ENCODE measurements at places on chromosomes 4 and X.

DNA sequence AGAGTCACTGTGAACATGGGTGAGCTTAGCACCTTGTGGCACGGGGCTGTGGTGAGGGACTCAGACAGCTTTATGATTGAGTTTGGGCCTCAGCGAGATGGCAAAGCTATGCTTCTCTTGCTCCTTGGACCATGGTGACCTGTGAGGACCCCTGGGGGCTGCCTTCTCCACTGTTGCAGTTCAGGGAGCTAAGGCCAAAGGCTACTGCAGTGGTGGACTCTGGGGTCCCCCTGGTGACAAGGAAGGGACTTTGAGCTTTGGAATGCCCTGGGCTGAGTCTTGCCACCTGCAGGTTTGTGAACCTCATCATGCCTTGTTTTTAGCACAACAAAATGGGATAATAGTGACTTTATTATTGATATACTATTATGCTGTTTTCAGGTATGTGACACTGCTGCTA, 36.5 kb downstream of the TBL1X start:
- DNase-seq: no peak

GRCh38 chr4:129335276-129335675, 239.3 kb downstream of the C4orf33 start:
- no peak for DNase-seq

DNA sequence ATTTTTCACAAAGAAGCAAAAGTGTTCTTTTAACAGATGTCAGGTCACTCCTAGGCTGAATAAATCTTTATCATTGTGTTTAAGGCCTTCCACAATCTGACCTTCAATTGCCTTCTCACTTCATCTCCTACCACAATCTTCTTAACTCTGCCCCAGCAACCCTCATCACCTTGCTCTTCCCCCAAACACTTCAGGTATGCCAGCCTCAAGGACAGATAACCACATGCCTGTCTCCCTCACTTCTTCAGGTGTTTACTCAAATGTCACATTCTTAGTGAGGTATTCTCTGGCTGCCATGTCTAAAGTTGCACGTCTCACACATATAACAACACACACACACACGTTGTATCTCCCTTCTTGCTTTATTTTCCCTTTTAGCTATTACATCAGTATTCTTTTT, 146.5 kb downstream of the ANKRD50 start:
- no peak for DNase-seq

DNA sequence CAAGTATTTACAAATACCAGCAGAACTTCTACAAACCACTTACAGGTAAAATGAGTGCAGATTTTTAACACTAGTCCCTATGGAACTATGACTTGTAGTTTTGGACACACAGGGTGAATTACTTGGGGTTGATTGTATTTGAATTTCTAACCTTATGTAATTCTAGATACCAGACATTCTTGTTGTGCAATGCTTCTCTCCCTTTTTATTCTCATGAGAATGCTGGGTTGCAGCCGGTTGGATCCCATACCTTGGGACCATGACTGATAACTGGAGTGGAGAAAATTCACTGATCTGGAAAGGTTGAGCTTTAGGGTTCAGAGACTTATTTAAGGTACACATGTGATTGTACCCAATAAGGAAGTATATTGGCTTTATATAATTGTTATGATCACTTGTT, 8.8 kb downstream of the TET2 start:
- no peak for DNase-seq

DNA sequence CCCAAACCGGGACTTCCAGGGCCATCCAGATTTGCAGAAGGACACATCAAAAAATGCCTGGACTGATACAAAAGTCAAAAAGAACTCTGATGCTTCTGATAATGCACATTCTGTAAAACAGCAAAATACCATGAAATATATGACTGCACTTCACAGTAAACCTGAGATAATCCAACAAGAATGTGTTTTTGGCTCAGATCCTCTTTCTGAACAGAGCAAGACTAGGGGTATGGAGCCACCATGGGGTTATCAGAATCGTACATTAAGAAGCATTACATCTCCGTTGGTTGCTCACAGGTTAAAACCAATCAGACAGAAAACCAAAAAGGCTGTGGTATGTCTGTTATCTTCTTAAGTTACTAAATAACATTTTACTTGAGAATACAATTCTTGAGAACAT, 9.2 kb downstream of the PLK4 start:
- DNase-seq: no peak

GRCh38 chrX:72276478-72276953, 532 bp downstream of the RPS4X start:
- DNase-seq: peak; percentile 13

- no peak for DNase-seq
These were observed 289.6 kb downstream of the CXXC4 start for GRCh38 chr4:104205116-104205515.

DNA sequence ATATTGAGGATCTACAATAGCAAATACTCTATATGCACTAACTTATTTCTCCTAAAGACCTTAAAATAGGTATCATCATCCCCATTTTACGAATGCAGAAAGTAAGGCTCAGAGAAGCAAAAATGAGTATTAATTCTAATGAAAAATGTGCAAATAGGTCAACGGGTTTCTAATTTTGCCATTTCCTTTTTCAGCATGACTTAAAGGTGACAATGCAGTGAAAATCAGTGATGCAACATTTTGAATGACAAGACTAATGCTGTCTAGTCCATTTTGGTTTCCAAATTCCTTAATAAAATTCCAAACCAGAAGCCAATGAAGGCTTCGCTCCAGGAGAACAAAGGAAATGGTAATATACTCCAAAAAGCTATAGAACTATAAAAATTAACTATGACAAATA, 37.0 kb upstream of the IBSP start:
- no peak for DNase-seq

- DNase-seq: no peak
These were observed 29.0 kb upstream of the INPP4B start for GRCh38 chr4:142875117-142875516.

DNA sequence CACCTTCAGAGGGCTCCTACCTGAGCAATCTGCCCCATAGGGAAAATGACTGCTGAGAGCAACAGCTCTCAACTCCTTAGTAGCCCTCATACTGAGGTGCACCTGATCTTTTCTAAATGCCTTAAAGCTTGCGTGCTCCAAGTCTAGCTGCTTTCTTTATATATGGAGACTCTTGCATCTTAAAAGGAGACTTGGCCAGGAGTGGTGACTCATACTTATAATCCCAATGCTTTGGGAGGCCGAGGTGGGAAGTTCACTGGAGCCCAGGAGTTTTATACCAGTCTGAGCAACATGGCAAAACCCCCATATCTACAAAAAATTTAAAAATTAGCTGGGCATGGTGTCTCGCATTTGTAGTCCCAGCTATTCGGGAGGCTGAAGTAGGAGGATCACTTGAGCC, 78.1 kb upstream of the TRIM2 start:
- no peak for DNase-seq

- peak; percentile 24 for DNase-seq
These were observed 30.2 kb upstream of the ELF2 start for GRCh38 chr4:139207247-139207646.

DNA sequence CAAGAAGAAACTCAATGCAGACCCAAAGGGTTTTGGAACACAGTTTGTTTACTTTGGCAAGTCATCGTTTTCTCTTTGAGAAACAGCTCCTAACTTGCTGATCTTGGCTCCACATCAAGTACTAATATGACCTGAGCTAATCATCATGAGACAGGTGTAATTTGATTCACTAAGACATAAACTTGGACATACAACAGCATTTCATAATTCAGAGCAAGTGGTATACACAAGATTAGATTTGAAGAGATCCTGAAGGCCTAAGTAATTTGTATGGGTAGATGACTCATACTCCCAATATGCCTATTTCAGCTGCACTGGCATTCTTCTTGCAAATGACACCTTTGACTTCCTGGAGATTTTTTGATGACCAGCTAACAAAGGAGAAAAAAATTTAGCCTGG, 1521.7 kb downstream of the RPA4 start:
- DNase-seq: no peak

DNA sequence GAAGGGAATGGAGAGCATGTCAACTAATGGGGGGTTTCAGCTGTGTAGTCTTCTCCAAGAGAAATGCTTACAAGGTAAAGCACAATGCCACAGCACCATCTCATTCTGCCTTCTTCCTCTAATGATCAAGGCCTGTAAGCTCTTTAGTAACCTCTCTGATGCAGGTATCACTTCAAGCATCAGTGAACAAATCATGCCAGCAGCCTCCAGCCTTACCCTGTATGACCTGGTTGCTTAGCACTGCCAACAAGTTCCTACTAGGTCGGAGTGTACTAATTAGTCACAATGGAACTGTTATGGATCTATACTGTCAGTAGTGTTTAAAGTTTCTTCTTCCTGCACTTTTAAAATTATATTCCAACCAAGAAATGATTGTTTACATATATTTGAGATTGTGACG, 197.7 kb downstream of the GRID2 start:
- no peak for DNase-seq

- no peak for DNase-seq
These were observed 27.1 kb downstream of the PIR start for GRCh38 chrX:15465896-15466651.

GRCh38 chr4:31548823-31549222, 828.7 kb downstream of the PCDH7 start:
- DNase-seq: no peak

DNA sequence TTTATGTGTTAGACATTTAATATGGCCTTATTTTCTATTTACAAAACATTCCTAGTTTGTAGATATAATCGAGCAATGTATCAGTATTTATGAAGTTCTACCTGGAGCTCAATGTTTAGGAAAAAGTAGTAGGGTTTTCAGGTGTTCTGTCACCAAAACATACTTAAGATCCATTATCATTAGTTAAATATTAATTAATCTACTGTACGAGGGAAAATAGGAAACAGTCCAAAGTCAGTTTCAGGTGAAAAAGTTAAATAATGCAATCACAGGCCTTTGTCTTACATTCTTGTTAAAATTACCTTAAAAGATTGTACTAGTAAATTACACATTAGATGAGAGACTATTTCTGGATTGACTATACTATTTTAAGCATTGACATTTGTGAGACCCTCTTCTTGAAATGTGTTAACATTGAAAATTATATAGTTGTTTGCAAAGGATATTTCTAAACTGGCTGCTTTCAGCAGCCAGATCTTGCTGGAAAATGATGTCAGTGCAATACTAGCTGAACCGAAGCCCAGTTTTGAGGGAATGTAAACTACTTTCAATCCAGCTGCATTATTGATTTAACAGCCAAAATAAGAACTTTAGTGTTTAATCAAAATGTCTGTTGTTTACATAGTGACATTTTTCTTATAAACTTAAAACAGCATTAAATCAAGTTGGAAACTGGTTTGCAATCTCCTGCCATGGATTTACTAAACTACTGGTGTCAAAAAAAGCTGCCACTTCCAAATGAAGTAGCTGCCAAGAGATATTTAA, 19.3 kb downstream of the GUCY1B1 start:
- no peak for DNase-seq

- DNase-seq: no peak
These were observed 19.9 kb downstream of the SORCS2 start for GRCh38 chr4:7212101-7212674.

GRCh38 chr4:7466904-7467303, 32.2 kb upstream of the PSAPL1 start:
- no peak for DNase-seq

DNA sequence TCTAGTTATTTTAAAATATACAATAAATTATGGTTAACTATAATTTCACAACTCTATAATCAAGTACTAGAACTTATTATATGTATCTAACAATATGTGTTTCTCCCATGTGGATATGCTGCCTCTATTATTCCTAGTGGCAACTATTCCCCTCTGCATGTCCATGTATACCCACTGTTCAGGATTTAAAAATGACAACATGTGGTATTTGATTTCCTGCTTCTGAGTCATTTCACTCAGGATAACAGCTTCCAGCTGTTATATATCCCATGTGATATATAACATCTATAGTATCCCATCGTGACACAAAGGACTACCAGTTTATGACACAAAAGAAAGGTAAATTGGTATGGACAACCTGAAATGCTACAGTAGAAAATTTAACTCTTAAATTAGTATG, 167.4 kb upstream of the TACR3 start:
- DNase-seq: no peak

DNA sequence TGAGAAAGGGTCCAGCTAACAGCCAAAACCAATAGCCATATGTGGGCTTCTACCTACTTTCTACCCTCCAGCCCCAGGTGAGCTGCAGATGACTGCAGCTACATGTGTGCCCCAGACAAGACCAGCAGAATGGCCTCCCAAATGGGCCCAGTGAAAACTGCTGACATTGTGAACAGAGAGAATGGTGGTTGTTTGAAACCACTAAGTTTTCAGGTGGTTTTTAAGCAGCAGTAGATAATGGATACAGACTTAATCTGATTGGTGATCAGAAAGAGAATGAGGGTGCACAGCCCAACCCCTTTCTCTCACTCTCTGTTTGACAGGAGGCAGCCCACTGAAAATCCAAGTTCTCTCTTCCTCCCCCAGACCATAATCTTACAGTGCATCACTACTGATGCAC, 42.5 kb upstream of the BBS12 start:
- peak; percentile 45 for DNase-seq

DNA sequence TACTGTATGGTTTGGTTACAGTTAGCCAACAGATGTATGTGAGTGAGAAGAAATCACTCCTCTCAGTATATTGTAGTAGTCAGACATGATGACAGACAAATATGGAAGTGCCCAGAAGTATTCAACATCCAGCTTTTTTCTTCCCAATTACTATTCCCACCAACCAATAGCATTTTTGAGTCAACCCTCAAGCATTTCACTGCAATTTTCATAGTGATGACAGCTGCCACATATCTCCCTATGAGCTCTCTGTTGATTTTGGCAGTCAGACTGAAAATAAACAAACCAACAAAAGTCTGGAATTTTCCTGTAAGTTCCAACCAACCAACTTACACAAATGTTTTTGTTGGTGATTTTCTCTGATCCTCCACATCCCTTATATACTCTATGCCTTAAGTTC, 8.2 kb upstream of the TRAM1L1 start:
- no peak for DNase-seq

DNA sequence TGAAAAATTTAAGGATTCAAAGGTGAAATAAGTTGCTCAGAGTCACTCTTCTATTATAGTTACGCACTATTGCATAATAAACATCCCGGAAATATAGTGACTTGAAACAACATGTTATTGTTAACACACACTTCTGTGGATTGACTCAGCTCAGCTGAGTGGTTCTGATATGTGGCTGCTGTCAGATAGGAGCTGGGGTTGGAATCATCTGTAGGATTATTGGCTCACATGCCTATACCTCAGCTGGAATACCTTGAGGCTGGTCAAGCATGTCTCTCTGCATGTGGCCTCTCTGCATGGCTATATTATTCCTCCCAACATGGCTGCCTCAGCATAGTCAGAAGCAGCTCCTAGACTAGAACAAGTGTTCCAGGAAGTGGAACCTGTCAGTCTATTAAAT, 486.7 kb upstream of the MAGEB2 start:
- no peak for DNase-seq

- no peak for DNase-seq
These were observed 14.1 kb downstream of the PSAPL1 start for GRCh38 chr4:7420661-7421040.

DNA sequence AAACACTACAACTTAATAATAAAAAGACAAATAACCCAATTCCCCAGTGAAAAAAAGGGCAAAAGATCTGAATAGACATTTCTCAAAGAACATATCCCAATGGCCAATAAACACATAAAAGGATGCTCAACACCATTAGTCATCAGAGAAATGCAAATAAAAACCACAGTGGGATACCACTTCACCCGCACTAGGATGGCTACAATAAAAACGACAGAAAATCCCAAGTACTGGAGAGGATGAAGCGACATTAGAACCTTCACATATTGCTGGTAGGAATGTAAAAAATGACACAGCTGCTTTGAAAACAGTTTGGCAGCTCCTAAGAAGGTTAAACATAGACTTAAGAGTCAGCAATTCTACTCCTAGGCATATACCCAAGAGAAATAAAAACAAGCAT, 140.6 kb upstream of the ARX start:
- DNase-seq: no peak

- no peak for DNase-seq
These were observed 171.8 kb upstream of the NRK start for GRCh38 chrX:105650577-105650976.

All from GM20000 (cell line).